ENCODE measurements at places on chromosomes 7 and 10.

DNA sequence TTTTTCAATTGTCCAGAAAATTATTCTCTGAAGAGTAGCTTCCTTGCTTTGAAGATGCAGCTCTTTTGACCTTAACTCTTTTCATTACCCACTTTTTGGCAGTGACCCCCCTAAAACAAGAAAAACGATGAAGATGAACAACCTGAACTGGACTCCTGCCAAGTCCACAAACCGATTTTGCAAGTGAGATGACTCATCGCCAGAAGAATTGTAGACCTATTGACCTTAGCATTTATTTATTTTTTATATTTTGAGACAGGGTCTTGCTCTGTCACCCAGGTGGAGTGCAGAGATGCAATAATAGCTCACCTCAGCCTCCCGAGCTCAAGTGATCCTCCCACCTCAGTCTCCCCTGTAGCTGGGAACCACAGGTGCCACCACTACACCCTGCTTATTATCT is 859.2 kb downstream of the GATA3 start:
- DNase-seq: peak; percentile 36

- peak; percentile 87 for DNase-seq
Observed at GRCh38 chr10:72784551-72785351, 92.8 kb downstream of the MCU start.

DNA sequence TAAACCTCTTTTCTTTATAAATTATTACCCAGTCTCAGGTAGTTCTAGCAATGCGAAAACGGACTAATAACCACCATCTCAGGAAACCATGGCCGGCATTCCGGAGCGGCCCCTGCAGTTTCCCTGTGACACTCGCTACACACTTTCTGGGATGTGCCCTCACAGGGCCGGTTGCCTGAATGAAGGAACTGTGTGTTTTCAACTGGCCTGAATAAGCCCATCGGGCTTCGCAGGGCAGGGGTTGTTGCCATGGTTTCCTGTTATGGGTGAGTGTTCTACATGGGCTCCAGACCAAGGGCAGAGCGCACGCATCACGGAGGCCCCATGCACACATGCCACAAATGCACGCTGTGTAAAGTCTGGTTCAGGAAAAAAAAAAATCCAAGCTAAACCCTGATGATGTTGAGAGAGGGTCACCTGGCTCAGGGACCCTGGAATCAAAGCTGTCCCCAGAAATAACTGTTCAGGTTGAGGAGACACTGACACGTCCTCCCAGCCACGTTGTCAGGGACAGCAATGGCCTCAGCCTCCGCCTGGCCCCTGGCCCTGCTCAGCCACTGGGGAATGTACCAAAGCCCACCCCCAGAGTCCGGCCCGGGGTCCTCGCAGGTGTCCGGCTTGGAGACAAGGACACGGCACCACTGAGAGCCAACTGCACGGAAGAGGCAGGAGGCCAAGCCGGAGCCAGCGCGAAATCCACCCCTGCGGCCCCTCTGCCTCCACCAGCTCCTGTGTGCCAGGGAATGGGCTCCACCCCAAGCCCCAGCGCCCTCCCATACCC is 47.9 kb downstream of the STK32C start:
- no peak for DNase-seq

GRCh38 chr10:89367529-89367928 is 10.3 kb upstream of the IFIT1B start:
- DNase-seq: no peak

DNA sequence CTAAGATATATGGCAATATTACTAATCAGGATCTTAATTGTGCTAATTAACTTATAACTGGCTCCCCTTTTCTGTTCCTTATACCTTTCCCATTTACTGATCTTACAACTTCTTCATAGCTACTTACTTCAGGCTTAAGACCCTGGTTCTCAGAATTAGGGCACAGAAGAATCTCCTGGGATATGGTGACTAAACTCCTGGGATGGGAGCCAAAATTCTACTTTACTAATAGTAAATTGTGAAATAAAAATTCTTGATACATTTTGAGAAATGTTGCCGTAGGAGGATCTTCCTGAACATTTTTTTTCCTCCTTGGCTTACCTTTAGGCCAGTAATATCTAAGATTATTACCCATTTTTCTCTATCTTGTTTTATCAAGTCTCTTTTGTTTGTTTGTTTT is 309.5 kb downstream of the ATRNL1 start:
- DNase-seq: peak; percentile 64

All from fibroblast of mammary gland (primary cell).